ENCODE measurements at places on chromosomes 16 and 17. TPM values are rescaled to one million over a fixed set of nuclear protein-coding genes. Genes with fewer than 3 reads are reported as not detected.

The MMP28 gene
- not detected for total RNA-seq

The SPAG5 gene
- total RNA-seq = 31.8 TPM

The STH gene
- not detected for total RNA-seq

The CTRB1 gene
- not detected for total RNA-seq

The RASD1 gene
- total RNA-seq = not detected

The ASPA gene
- total RNA-seq = 9.7 TPM

The KRTAP4-3 gene
- not detected for total RNA-seq

The DLX4 gene
- total RNA-seq = not detected

The NPIPB2 gene
- total RNA-seq = 0.63 TPM

The NPTX1 gene
- total RNA-seq = 0.57 TPM

The MSLN gene
- not detected for total RNA-seq

The ATP6V0C gene
- 48.9 TPM for total RNA-seq

The TEDC2 gene
- total RNA-seq = 11.7 TPM

The MYH13 gene
- not detected for total RNA-seq

The CCL17 gene
- not detected for total RNA-seq

The KRTAP4-4 gene
- total RNA-seq = not detected

The HSD11B2 gene
- total RNA-seq = not detected

The ATP1B2 gene
- total RNA-seq = not detected

The KRT28 gene
- total RNA-seq = not detected

The CCL14 gene
- not detected for total RNA-seq

The TMEM204 gene
- total RNA-seq = 5.0 TPM

The CCL22 gene
- not detected for total RNA-seq

The NPIPA2 gene
- not detected for total RNA-seq

The DHRS7C gene
- total RNA-seq = not detected

The ZPBP2 gene
- total RNA-seq = not detected

The RPS15A gene
- total RNA-seq = 187 TPM

The CES4A gene
- 2.2 TPM for total RNA-seq

The NXPH3 gene
- total RNA-seq = 1.4 TPM

The PIPOX gene
- 3.0 TPM for total RNA-seq

The CACNG5 gene
- not detected for total RNA-seq

The MFAP4 gene
- total RNA-seq = 20.2 TPM

The RPL23 gene
- total RNA-seq = 638 TPM

The TMEM235 gene
- not detected for total RNA-seq

The RPRML gene
- not detected for total RNA-seq

The IGSF6 gene
- total RNA-seq = not detected

The FBXO39 gene
- 0.57 TPM for total RNA-seq

The BBS2 gene
- total RNA-seq = 58.9 TPM

The PLA2G10 gene
- total RNA-seq = not detected

The GRAPL gene
- total RNA-seq = not detected

The AURKB gene
- total RNA-seq = 31.8 TPM

The CALB2 gene
- total RNA-seq = 0.36 TPM

The ZMYND15 gene
- 0.18 TPM for total RNA-seq

The CDIP1 gene
- total RNA-seq = 11.8 TPM

The CLEC19A gene
- total RNA-seq = not detected

The ABCC12 gene
- not detected for total RNA-seq

The CCL7 gene
- total RNA-seq = not detected

The PRM3 gene
- not detected for total RNA-seq

The SMTNL2 gene
- not detected for total RNA-seq

The MT1G gene
- not detected for total RNA-seq

The ELMO3 gene
- total RNA-seq = 0.33 TPM

The ABCC6 gene
- total RNA-seq = 0.63 TPM

The MEOX1 gene
- total RNA-seq = not detected

The NR1D1 gene
- total RNA-seq = 6.5 TPM

The RHBDL1 gene
- 1.6 TPM for total RNA-seq

The AGRP gene
- not detected for total RNA-seq

The DNAH17 gene
- total RNA-seq = not detected

The SPNS3 gene
- not detected for total RNA-seq
